ENCODE measurements at places on chromosomes 1 and 21.

DNA sequence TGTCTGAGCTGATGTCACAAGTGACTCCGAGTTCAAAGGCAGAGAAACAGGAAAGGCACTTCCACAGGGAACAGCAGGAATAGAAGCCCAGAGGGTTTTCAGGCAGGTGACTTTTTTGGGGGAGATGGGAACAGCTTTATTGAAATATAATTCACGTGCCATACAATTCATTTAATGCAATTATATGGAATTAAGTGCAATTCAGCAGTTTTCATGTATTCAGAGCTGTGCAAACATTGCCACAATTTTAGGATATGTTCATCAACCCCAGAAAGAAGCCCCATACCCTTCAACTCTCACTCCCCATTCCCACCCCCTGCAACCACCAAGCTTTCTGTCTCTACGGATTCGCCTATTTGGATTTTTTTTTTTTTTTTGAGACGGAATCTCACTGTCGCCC, 17.0 kb downstream of the KCNAB2 start:
- no peak for DNase-seq

- no peak for DNase-seq
Measured at GRCh38 chr1:11728126-11728806, 7.7 kb upstream of the AGTRAP start.

GRCh38 chr1:227215863-227216510, 102.3 kb downstream of the CDC42BPA start:
- no peak for DNase-seq

- no peak for DNase-seq
Measured at GRCh38 chr1:115056395-115056798, 26.8 kb downstream of the TSHB start.

- DNase-seq = no peak
Measured at GRCh38 chr1:100423832-100424337, 71.6 kb downstream of the CDC14A start.

GRCh38 chr1:153678519-153679336, at the start of gene NPR1:
TSS of gene NPR1 (plus strand) at chr1:153678688. CDS start at chr1:153679109, 421 bp downstream.
- DNase-seq = no peak

DNA sequence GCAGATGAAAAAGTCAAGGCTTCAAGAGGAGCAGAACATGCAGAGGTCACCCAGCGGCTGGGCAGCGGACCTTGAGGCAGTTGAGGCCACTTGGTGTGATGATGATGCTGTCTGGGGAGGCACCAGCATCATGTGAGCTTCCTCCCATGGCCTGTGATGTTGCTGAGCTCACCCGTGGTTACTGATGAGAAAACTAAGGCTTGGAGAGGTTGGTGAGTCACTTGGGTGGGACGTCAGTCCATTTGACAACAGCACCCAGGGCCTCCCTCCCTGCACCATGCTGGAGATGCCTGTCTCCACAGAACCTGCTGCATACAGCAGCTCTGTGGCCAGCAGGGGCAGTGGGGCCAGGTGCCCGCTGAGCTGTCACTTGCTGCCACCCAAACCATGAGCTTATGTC, 146.8 kb downstream of the NPHP4 start:
- no peak for DNase-seq

DNA sequence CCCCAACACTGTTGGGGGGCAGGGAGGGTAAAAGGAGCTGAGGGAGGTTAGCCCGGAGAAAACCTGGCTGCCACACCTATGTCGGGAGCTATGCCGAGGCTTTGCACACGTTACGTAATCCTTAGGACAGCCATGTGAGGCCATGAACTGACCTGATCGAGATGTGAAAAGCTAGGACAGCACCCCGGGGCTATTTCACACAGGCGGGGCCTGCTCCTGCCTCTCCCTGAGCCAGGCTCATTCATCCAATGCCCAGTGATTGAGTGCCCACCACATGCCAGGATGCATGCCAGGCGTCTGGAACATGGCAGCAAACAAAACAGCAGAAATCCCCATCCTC, 30.2 kb downstream of the LDLRAP1 start:
- DNase-seq = no peak

DNA sequence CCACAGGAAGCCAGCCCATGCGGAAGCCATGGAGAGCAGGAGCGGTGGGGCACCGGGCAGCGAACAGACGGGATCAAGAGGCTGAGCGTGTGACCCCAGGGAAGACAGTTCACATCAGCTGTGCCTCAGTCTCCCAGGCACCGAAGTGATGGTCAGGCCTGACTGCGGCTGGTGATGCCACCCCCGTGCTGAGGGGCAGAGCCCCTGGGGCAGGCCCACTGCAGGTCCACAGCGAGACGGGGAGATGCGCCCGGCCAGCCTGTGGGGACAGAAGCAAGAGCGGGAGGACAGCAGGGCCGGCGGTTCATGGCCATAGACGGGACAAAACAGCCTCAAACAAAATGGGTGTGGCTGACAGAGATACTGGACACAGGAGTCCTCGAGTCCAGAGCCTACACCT, 93.8 kb downstream of the RIPK4 start:
- no peak for DNase-seq

- no peak for DNase-seq
Measured at GRCh38 chr1:89262643-89263042, 10.0 kb downstream of the GBP5 start.

GRCh38 chr1:230393722-230394121, 32.4 kb downstream of the PGBD5 start:
- DNase-seq = no peak

GRCh38 chr1:170307426-170307825, 161.7 kb downstream of the NTMT2 start:
- DNase-seq = no peak

- DNase-seq = no peak
Measured at GRCh38 chr1:247177755-247178154, 5.9 kb upstream of the ZNF124 start.

DNA sequence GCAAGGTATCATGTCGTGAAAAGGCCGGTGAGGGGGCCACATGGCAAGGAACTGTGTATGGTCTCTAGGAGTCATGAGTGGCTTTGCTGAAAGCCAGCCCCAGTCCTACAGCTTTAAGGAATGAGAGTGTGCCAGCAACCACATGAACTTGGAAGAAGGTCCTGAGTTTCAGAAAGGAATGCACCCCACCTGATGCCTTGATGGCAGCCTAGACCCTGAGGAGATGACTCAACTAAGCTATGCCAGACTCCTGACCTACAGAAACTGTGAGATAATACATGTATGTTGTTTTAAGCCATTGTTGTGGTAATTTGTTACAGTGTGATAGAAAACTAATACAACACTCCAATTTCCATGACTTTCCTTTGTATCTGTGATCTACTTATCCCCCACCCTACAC, 33.5 kb upstream of the AKT3 start:
- no peak for DNase-seq
